Ureter (tissue), 1 donor: ENCODE measurements at places on chromosomes 5 and 9. TPM values are rescaled to one million over a fixed set of nuclear protein-coding genes. Genes with fewer than 3 reads are reported as not detected.

The PCDHAC1 gene
- 0.47 TPM for total RNA-seq

The NIPAL4 gene
- total RNA-seq = 49.8 TPM

The CXXC5 gene
- 28.7 TPM for total RNA-seq

The WDR31 gene
- total RNA-seq = 5.1 TPM

The PCDHB5 gene
- total RNA-seq = 2.9 TPM

The ZBED3 gene
- total RNA-seq = 14.7 TPM

The INSL4 gene
- total RNA-seq = not detected

The PIP5KL1 gene
- total RNA-seq = 3.3 TPM
